Fibroblast of the aortic adventitia (primary cell): ENCODE measurements at places on chromosomes 12 and 14.
A peak's percentile ranks its signal among the peaks of the same experiment; 100 is the strongest.

DNA sequence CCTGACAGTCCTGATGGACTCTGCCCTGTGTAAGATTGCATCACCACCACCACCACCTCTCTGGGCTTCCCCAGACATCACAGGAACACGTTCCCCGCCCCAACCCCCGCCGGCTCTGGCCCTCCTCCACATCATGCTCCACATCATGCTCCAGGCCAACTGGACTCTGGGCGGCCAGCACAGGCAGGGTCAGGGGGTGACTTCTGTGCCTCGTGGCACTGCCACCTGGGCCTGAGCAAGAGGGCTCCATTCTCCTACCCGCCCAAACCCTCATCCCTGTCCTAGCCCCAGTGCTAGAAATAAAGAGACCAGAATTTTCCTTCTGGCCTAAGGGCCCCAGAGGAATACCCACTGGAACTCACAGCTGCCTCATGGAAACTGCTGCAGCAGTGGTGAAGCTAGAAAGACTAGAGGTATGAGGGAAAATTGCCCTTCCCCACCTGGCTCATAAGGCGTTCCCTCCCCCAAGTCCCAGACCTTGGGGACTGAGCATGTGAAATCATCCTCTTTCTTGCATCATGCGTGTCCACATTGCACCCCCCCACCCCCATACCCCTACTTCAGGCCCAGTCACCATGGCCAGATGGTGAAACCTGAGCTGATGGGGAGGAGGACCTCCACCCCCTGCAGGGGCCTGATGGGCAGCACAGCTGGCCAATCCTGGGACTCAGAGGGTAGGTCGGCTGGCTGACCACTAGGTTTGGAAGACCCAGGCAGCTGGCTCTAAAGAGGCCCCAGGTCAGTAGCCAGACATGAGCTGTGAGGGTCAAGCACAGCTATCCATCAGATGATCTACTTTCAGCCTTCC lies at the start of gene INHBE:
INHBE (plus strand) TSS at position 742 of the 808 bp plus-strand sequence. CDS start 230 bp downstream, outside the sequence.
- peak; percentile 88 for DNase-seq

- no peak for DNase-seq
Observed at GRCh38 chr12:3837049-3837448, 36.1 kb downstream of the PARP11 start.

GRCh38 chr12:19454837-19455236 lies 15.5 kb downstream of the AEBP2 start:
- DNase-seq = no peak

DNA sequence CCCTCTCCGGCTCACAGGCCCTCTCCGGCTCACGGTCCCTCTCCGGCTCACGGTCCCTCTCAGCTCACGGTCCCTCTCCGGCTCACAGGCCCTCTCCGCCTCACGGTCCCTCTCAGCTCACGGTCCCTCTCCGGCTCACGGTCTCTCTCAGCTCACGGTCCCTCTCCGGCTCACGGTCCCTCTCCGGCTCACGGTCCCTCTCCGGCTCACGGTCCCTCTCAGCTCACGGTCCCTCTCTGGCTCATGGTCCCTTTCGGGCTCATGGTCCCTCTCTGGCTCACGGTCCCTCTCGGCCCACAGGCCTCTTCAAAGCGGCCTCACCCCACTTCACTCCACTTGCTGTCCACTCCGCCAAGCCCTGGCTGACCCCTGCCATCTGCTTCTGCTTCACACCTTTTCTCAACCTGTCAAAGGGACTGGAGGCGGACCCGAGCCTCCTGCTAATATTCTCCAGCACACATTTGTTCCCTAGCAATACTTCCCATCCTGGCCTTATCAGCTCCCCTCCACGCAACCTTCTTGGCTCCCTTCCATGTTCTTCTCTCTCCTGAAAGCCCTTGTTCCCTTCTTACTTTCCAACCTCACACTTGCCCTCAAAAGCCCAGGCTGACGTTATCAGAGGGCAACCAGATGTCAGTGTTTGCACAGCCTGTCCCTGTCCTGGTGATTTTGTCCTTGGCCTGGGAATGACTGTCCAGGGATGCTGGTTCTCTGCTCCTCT lies 176.7 kb downstream of the CALM1 start:
- no peak for DNase-seq

- no peak for DNase-seq
Observed at GRCh38 chr12:70555081-70555480, 82.1 kb downstream of the PTPRB start.

DNA sequence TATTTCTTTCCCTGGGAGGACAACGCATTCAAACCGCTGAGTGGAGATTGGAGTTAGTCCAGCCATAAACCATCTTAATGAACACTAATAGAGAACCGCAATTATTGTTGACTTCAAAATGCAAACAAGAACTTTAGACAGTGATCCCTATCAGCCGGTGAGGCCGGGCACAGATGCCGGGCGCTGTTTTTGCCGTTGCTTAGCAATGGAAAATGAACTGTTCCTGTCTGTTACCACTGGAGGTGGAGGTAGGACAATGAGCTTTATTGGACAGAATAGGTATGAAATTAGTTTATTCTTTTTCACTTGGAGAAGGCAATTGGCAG lies 216.8 kb downstream of the TTC8 start:
- DNase-seq = no peak

DNA sequence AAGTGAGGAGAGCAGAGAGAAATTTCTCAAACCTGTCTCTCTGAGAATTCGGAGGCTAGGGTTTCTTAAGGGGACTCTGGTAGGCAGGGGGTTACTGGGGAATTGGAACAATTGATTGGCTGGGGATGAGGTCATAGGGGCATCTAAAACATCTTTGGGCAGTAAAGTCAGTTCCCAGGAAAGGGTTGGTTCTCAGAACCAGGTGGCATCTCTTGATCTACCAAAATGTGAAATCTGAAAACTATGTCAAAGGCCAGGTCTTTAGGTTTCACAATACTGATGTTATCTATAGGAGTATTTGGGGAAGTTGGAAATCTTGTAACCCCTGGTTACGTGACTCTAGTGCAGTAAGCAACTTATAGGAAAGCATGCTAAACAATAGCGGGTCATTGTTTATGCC lies 6.9 kb downstream of the C12orf75 start:
- DNase-seq = no peak

DNA sequence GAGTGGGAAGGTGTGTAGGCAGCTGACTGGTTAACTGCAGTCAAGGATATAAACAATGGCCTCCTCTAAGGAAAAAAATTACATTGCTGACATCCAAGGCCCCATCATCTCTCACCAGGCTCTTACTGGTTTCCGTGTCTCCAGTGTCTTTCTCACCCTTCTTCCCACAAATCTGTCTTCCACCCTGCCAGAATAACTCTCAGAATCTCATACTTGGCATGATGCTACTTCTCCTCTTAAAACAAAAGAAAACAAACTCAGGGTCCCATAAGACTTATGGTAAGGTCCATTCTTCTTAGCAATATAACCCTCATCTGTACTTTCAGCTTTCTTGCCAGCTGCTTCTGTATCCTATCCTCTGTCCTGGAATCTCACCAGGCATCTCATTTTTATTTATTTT lies 68.9 kb downstream of the SUSD6 start:
- peak; percentile 53 for DNase-seq

DNA sequence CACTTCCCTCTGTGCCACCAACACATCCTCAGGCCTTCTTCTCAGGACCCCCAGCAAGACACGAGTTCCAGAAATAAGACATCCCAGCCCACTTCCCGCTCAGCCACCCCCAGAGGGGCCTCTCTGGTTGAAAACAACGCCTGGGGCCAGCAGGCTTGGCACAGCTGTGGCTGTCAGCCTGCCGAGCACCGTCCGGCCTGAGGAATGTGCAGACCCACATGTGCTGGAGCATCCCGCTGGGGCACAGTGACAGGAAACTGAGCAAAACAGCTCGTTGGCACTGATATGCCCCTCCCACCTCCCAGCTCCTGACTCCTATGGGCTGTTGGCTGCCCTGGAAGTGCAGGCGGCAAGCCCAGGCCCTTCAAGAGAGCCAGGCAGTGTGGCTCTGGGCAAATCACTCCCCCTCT lies 1.4 kb downstream of the SYNE3 start:
- peak; percentile 42 for DNase-seq

DNA sequence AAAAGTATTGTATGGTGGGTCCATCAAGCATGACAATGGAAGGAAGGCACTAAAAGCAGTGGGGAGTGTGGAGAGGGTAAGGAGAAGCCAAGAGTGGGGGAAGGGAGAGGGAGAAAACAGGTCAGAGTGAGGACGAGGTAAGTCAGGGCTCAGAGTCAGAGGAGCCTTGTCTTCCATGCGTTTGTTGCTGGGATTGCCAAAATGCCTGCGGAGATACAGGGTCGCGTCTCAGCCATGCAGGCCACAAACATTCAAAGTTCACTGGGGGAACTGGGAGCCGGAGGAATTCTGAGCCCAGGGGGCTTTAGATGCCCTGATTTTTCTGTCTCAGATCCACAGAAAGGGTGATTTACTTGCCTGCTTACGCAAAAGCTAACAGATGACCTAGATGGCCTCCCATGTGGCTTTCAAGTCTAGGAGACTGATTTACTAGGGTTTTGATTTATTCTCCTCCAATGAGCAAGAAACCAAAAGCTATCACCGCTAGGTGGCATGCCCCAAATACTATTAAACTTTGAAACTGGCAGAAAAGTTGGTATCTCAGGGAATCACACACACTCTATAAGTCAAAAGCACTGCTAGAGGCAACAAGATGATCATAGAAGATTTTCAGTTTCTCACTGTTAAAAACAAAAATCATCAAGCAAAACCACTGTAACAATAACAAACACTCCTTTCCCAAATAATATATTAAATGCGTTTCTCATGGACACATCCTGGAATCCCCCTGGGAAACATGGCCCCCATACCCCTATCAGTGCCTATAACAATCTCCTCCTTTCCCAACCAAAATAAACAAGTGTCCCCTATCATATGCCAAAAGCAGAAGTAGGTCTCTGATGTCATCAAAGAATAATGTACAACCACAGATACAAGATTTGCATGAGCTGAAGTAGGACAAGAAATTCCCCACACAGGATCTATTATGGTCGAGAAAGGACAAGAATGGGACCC lies 26.6 kb upstream of the MDM1 start:
- DNase-seq = peak; percentile 91
